Activated CD4-positive, CD25-positive, alpha-beta regulatory T cell treated with anti-CD3 and anti-CD28 coated beads, Interleukin-2, amount 50 U/mL, for 72 hours (primary cell): ENCODE measurements at places on chromosomes 3 and 15.

GRCh38 chr3:138901567-138901966 is 45.4 kb downstream of the FOXL2 start:
- DNase-seq, result no peak

- no peak for DNase-seq
Observed at GRCh38 chr3:13349823-13350222, 70.3 kb downstream of the NUP210 start.

GRCh38 chr15:70768257-70768883 is 5.0 kb upstream of the UACA start:
- no peak for DNase-seq

GRCh38 chr3:59839810-59840515 is 790.1 kb upstream of the CFAP20DC start:
- DNase-seq, result no peak

DNA sequence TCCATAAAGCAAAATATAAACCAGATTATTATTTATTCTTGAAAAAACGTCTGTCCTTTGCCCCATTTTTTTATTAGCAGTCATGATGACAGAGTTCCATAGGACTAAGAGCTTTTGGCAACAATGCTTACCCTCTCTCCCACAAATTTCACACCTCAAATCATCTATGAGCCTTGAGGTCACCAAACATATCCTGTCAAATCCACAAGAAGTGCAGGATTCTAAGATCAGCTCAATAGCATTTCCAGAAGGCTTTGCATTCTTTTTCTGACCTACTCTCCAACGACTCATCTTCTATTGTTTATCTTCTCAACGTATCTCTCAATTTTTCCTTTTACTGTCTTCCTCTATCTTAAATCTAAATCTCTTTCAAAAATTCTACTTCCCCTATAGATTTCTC is 619.1 kb upstream of the BCHE start:
- no peak for DNase-seq

DNA sequence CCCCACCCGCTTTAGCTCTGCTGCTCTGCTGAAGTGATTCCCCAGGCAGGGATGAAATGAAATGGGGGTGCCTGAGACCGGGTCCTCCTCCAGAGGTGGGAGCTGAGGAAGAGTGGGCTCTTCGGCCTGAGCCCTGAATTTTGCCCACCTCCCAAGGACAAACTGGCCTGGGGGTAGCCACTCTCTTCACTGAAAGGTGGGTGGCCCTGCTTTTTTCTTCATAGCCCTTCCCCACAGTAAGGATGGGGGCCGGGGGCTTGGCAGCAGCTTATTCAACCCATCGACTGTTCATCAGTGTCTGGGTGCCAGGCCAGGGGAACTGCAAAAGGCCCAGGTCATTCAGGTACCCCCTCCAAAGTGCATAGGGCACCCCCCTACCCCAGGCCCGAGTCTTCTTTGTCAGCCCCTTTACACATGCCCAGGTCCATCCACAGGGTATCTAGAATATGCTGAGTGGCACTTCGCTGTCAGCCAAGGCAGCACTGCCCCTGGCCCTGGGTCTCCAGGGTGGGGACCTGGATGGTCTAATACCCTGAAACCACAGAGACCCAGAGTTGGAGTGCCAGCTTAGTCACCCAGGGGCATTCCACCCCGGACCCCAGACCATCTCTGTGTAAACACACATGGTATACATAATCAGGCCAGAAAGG is 7.9 kb downstream of the SCN5A start:
- DNase-seq, result no peak

DNA sequence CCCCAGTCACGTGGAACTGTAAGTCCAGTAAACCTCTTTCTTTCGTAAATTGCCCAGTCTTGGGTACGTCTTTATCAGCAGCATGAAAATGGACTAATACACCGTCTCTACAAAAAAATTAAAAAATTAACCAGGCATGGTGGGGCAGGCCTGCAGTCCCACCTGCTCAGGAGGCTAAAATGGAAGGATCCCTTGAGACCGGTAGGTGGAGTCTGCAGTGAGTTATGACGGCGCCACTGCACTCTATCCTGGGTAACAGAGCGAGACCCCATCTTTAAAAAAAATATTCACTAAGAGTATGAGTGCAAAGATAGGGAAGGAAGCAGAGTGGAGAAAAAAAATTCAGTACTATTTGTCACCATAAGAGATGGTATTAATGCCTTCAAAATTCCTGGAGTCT is 25.6 kb downstream of the SEC11A start:
- DNase-seq, result no peak

DNA sequence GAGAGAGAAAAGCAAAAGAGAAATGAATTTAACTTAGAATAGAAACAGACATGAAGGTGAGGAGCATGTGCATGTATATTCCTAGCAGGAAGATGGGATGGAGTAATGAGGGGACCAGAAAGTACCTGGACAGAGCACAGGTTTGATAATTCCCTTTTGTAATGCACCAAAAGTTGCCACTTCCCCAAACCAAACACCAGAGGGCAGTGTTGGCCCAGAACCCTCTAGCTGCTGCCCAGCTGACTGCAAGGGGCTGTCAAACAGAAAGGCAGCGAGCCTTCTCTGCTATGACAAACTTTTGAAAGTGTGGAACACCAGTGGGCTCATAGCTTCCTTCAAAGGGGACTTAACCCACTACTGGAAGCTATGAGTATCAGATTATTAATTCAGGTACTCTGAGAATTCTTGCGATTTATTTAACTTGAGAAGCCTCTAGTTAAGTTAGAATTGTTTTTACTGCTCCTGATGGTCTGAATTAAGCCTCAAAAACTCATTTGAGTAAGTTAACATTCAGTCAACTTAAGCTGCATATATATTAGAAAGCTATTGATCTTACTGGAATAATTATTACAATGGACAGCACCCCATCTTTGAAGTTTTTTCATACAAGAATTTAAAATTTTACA is 234.9 kb downstream of the NEK10 start:
- DNase-seq, result peak; percentile 50

DNA sequence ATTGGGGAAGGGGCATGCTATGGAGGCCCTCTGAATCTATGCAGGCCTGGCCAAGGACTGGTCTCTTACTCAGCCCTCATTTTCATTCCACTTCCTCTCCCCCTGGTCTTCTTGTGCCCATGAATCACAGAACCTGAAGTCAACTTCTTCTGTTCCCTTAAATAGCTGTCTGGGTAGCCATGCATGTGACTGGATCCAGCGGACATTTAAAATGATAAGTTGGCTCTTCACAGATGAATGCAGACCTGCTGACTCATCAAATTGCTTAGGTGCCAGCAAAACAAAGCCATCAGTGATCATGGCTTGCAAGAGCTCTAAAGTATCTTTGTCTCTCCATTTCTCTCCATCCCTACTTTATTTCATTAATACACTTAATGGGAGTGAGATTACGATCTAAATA is 90.1 kb upstream of the CADPS start:
- no peak for DNase-seq
